ENCODE measurements at places on chromosomes 7 and 10.

DNA sequence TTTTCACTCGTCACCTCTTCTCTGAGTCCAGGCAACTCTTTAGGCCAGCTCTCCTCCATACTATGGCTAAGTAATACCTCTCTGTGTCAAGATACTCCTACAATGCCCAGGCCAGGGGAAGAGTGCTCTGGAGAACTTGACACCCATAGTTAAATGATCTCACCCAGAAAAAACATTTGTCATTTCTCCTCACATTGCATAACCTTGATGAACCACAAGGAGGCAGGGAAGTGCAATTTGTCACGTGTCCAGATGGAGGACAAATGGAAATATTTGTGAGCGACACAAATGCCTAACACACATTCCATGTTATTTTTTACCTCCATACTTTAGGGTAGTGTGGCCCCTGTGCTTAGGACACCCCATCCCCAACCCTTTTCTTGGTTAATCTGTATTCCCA lies 78.3 kb downstream of the HTR7 start:
- DNase-seq: no peak

DNA sequence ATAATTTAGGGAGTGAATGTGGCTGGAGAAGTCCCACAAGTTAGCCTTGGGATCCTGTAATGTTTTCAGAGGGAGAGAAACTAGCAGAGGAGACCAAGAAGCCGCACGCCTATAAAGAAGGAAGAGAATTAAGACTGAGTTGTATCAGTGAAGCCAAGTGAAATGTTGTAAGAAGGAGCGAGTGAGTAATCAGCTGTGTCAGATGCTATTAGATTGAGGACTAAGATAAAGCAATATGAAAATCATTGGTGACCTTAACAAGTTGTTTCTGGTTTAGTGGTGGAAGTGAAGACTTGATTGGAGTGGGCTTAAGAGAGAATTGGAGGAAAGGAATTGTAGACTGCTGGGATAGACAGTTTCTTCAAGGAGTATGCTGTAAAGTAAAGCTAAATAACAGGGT lies 8.8 kb downstream of the CCSER2 start:
- DNase-seq: no peak

DNA sequence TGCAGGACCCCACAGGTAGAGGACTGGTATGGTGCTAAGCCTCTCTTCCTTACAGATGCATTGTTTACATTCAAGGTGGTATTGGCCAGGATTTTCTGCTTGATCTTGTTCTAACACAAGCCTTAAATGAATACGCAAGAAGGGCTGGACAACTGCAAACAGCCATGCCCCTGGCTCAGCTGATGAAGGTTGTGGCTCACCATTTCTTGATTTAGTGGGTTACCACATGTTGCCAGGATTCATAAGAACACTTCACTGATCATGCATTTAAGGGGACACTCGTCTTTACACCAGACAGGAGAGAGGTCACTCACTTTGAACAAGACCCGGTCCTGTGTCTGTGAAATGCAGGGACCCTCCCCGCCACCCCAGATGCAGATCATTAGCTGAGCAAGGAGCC lies 82.2 kb downstream of the CHN2 start:
- no peak for DNase-seq

GRCh38 chr7:37709631-37710509 lies 26.3 kb downstream of the GPR141 start:
- DNase-seq: no peak

- no peak for DNase-seq
Measured at GRCh38 chr10:89097226-89097625, 106.6 kb downstream of the FAS start.

- no peak for DNase-seq
Measured at GRCh38 chr7:123600876-123601275, 745 bp upstream of the ASB15 start.

GRCh38 chr7:48305661-48306060 lies 134.4 kb downstream of the ABCA13 start:
- no peak for DNase-seq

GRCh38 chr7:106110885-106111654 lies 1.0 kb downstream of the SYPL1 start:
- DNase-seq: no peak

DNA sequence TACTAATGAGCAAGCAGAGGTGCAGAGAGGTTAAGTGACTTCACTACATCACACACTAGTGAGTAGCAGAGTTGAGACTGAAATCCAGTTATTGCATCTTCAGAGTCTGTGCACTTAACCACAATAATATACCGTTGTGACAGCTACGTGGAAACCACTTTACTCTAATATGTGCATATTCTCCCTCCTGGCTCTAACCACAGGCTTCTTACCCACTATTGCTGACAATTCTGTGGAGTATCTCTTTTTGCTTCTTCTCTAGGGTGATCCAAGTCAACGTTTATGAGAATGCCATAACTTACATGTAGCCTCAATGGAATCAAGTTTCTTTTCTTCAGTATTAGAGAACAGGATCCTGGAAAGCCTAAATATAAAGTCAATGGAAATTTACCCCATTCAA lies 64.2 kb upstream of the MEOX2 start:
- no peak for DNase-seq

GRCh38 chr10:69479240-69480067 lies 28.2 kb downstream of the TSPAN15 start:
- no peak for DNase-seq

DNA sequence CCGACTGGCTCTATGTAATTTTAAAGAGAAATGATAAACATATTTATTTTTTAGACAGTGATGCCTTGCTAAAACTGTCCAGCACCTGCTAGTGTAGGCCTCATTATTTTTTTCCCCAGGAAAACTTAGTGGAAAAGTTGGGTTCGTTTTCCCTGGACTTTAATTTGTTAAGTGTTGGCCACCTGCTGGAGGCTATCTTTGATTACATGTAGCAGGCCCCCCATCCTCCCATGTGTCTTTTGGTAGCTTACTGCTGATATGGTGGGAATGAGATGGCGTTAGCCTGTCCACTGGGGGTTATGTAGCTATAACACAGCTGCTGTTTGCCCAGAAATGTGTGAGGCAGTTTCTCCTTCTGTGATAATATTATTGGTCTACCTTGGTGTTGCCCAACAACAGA lies 265.0 kb downstream of the SORCS3 start:
- no peak for DNase-seq

- no peak for DNase-seq
Measured at GRCh38 chr10:33557313-33557712, 222.8 kb upstream of the NRP1 start.

GRCh38 chr7:74489997-74490945 lies 36.6 kb downstream of the GTF2IRD1 start:
- no peak for DNase-seq

- no peak for DNase-seq
Measured at GRCh38 chr10:79984851-79985250, 35.9 kb upstream of the SFTPD start.

DNA sequence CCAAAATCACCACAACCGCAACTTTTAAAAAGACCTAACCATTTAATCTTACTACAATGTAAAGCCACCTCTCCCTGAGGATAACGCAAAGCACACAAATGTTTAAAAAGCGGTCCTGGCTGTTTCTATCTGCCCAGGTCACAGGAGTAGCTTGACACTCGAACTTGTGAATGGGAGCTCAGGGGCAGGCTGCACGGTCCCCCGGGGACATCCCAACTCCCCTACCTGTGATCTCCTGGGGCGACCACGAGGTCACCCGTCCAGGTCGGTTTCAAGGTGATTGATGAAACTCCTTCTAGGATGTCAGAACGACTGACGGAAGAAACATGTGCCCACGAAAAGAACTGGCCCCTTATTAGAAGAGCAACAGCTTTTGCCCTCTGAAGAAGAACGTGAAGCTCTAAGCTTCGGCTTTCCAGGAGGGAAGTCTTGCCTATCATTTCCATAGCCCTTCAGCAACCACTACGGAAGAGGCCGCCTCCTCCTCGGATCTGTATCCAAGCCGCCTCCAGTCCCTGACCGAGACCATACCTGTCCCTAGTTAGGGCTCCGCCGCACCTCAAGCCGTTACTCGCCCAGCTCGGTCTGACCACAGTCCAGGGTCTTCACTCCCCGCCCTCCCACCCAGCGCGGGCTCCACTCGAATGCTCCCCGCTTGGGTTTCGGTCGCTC lies 459 bp downstream of the CYCS start:
- peak; percentile 7 for DNase-seq

- no peak for DNase-seq
Measured at GRCh38 chr7:50658696-50659095, 93.5 kb upstream of the DDC start.

- DNase-seq: no peak
Measured at GRCh38 chr7:10266976-10267375, 706.7 kb upstream of the PHF14 start.

DNA sequence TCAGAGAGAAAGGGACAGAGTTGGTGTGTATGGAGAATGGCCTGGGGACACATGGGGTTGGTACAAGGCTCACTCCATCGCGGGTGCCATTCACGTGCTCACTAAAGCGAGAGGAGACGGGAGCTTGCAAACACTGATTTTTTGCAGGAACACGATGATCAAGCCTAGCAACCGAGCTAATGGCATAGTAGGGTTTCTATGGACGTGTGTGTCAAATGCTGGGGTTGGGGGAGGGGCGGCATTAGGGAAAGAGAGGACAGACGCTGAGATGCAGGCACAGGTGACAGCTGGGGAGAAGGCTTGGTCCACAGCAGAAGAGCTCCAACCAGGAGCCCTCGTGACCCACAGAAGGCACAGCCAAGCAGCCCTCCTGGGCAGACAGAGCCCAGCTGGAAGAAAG lies 33.9 kb downstream of the RCC1L start:
- DNase-seq: no peak

Measured in stimulated activated CD4-positive, alpha-beta T cell treated with anti-CD3 and anti-CD28 coated beads, TNF-alpha, amount 100 ng/mL, for 4 hours (primary cell).